ENCODE measurements at places on chromosomes 4 and X. TPM values are rescaled to one million over a fixed set of nuclear protein-coding genes. Genes with fewer than 3 reads are reported as not detected.

- no peak for DNase-seq
These were observed 40.4 kb upstream of the TLR2 start for GRCh38 chr4:153643406-153644383.

DNA sequence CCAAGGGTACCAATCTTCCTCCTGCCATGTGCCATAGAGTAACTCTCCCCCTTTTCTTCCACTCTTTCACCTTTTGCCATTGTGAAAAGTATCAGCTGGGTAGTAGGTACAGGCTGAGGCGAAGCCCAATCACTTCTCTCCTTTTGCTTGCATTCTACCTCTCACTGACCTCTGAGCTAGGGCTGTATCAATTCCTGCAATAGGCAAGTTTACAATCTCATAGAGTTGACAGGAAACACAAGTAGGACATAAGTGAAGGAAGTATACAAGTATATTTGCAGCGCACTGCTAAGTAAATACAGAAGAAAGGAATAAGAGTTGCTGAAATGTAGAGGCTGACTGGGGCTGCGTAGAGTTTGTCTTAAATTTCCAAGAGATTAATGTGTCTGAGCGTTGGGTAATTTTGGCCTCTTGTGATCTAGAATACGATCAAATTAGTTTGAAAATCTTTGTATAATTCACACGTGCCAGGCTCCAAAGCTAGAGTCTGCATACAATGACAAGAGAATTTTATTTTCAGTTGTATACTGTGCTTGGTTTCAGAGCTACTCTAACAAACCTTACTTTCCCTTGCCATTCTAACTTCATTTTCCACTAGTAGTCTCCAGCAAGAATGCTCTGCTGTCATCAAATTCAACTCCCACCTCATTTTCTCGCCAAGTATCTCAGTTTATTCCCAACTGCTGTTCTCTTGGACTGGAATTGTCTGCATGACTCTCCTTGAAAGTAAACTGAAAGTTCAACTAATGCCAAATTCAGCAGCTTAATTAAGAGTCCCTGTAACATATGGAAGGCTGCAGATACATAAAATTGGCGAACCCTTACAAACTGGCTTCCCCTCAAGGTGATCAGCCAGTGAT lies 90.3 kb downstream of the ATP11C start:
- no peak for DNase-seq

DNA sequence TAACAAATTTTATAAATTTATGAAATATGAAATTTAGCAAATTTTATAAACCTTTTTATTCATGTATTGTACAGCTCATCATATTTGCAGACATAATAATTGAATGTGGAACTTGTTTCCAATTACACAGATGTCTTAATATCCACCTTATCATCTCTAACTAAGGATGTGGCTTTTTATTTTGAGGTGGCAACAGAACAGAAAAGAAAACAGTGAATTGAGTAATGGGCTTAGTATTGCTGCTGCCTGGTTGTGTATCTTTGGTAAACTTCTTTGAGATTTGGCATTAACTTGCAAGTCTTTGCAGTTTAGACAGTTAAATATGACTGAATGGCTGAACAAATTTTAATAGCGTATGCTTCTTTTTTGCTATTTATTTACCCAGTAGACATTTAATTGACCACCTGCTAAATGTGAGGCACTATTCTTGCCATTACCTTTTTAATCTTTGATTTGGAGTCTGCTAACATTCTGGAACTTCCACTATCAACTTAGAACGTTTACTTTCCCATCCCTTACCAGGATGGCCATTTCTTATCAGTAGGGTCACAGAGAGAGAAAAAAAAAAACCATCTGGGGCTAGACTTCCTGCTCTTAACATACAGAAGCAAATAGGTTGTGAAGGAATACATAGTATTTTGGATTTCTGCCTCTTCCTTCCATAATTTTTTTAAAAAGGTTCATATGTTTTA lies 44.8 kb downstream of the CLCN3 start:
- no peak for DNase-seq

DNA sequence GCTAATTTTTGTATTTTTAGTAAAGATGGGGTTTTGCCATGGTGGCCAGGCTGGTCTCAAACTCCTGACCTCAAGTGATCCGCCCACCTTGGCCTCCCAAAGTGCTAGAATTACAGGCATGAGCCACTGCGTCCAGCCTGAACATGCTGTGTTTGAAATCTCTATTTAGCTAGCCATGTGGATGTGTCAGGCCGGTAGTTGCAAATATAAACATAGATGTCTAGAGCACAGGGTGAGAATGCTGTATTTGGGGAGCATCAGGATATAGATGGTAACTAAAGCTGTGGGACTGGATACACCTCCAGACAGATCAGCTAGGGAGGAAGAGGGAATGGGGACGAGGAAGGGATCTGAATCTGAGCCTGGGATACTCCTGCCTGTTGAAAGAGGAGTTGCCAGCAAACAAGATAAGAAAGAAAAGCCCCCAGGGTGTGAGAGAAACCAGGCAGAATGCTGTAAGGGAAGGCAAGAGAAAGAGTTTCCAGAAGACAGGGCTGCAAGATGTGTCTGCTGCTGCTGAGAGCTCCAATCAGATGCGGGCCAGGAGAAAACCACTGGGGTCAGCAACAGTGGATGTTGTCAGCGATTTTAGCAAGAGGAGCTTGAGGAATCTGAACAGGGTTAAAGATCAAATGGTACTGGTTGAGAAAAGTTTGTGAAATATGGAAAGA lies 177.4 kb downstream of the PALLD start:
- DNase-seq, result no peak

ANXA3 gene
- 34.5 TPM for total RNA-seq

DNA sequence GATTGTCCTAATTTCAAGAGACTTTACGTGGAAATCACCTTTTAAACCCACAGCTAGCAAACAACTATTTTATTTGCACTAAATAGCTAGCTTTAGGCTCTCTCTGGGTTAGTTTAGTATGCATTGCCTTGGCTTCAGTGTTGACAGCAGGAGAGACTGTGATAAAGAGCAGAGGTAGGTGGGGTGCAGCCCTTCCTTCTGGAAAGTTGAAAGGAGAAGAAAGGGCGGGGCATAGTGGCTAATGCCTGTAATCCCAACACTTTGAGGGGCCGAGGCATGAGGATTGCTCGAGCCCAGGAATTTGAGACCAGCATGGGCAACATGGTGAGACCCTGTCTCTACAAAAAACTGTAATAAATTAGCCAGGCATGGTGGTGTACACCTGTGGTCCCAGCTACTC lies 29.0 kb upstream of the TMEM154 start:
- no peak for DNase-seq

GRCh38 chrX:112083624-112084326 lies 1.2 kb upstream of the TRPC5 start:
- DNase-seq, result no peak

GAB3 gene
- 14.8 TPM for total RNA-seq

GRCh38 chrX:153781428-153782047 lies 697 bp downstream of the SRPK3 start:
- peak; percentile 32 for DNase-seq

SMIM10L2A gene
- total RNA-seq, result 0.82 TPM

DNA sequence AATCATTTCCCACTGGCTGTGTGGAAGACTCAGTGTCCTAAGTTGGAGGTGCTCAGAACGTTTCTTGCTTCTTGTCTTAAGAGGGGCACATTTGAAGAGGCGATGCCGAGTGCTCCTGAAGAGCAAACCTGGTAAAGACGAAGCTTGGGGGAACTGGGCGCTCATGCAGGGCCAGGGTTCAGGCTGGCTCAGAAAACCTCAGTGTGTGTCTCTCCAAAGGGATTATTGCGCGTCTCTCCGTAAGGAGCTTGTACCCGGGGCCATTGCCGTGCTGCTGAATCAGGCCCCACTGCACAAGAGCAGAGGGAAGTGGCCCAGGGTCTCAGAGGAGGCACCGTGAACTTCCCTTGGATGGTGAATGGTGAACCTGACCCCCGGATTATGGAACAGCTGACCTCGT lies 44.4 kb downstream of the PSAPL1 start:
- no peak for DNase-seq

DNA sequence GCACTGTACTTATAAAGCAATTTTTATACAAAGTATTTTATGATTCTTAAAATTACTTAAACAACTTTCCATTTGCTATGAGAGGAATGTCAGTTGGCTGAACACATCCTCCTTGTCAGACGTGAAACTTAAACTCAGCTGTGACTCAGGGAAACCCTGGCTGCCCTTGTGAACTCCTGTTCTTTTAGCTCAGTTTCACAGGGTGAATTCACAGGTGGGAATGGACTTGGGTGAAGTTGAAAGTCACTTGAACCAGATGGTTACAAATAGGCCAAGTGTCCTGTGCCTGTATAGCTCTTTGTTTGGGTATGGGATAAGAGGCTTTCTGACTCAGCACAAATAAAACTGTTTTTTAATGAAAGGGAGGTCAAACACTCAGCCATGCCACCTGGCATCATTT lies 67.4 kb upstream of the FAM47B start:
- no peak for DNase-seq

DNA sequence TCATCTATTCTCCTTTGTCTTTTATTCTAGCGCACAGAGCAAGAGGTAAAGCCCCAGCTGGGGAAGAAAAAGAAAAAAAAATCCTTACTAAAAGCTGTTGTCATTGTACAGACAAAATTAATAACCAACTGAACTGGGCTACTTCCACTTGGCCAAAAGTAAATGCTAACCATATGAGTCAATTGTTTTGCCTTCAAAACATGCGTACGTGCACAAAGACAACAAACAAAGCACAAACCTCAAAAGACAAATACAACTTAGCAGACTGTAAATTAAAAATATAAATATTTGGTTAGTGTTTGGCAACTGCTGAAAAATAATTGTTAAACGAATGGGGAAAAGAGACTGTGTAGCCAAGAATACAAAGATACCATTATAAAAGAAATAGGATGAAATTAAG lies 5.9 kb downstream of the EDA2R start:
- no peak for DNase-seq

- no peak for DNase-seq
These were observed 73.2 kb downstream of the TRAPPC11 start for GRCh38 chr4:183732296-183732695.

DNA sequence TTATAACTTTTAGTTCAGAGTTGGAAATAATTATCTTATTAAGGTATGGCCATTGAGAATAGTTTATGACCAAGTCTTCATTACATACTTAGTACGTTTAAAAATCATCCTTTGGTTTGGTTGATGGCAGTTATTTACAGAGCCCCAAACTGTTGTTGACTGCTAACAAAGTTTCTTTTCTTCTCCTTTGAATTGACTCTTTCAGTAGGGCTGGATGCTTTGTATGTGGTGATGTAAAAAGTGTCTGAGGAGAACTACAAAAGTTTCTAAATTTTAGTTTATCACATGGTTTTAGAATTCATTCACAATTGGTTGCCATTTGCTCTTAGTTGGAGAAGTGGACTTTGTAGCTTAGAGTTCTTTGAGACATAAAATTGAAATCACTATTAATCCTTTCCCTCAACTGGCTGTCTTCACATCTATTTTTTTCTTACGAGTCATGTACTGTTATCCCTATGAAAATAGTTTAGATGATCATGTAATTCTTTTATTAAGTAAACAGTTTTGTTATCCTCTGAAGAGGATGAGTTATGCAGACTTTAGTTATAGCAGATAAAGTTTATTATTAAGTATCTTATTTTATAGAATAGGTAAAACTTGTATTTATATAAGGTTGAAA lies 14.8 kb downstream of the PTPN13 start:
- no peak for DNase-seq

LANCL3 gene
- 0.27 TPM for total RNA-seq

DNA sequence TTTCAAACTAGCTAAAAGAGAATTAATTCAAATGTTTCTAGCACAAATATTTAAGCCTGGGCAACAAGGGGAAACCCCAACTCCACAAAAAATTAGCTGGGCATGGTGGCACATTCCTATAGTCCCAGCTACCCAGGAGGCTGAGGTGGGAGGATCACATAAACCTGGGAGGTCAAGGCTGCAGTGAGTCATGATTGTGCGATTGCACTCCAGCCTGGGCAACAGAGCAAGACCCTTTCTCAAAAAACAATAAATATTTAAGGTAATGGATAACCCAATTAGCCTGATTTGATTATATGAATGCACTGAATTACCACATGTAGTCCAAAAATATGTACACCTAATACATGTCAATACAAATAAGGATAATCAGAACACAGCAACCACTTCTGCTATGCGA lies 14.3 kb downstream of the RCHY1 start:
- DNase-seq, result no peak

CCKAR gene
- total RNA-seq, result not detected

DNA sequence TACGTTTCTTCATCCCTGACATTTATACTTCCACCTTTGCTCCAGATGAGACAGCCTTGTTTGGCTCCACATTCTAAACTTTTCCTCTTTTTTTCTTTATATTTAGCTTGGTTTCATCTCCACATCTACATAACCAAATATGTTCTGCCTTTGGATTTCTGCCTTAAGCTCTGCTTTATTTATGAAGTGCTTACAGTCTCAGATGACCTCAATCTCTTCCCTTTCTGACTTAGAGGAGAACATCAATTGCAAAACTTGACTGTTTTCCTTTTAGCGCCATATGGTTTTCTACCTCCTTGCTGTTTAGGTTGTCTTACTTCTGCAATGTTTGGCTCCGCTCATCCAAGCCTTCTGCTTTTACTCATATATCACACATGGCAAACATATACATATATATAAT lies 7.5 kb downstream of the ASB5 start:
- no peak for DNase-seq

SATL1 gene
- not detected for total RNA-seq

DNA sequence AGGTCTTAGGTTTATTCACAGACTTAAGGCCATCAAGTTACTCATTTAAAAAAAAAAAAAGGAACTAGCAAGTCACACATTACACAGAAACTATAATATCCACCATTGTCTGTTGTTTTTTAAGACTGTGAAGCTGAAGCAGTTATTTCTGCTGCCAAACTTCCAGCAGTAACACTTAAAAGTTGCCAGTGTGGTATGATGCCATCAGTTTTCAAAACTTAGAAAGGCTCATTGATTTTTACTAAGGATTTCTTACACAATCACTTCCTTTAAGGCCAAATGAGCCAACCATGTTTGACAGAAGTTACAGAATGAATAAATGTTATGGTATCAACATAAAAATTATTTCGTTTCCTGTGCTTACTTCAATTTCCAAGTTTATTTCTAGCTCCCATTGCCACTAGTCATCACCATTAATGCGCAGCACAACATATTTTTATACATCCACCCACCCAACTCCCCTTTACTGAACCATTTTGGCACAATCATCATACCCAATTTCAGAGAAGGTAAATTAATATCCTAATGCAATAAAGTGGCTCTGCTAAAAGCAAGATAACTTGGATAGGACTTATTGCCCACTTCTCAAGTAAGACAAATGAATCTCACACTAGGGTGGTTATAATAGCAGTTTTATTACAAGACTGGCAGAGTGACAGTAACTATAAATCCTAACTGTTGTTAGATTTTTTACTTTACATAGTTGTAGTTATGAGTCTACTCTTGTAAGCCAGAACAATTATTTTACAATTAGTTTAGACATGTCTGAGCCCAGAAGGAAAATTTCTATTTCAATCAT lies 13.1 kb downstream of the PDGFC start:
- no peak for DNase-seq

DNA sequence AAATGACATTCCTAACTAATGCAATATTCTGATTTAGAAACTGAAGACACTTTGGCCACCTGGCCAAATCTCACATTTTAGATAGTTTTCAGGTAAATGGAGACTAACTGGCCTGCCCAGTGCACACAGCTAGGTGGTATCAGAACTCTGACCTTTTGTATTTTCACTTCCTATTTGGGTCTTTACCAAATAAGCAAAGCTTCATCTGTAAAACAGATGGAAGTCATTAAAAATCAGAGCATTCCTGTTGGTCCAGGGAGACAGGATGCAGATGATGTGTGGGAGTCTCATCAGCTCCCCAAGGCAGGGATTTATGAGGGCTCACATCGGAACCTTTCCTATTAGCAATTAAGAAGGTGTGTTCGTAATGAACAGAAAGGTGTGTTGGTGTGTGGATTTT lies 57.7 kb downstream of the ARHGAP10 start:
- DNase-seq, result no peak

YTHDC1 gene
- 46.2 TPM for total RNA-seq

GRCh38 chr4:111930659-111931058 lies 214.6 kb upstream of the FAM241A start:
- DNase-seq, result no peak
